NAMALWA (cell line): ENCODE measurements at places on chromosomes 1 and 21.
A peak's percentile ranks its signal among the peaks of the same experiment; 100 is the strongest.

- DNase-seq: no peak
Observed at GRCh38 chr1:41690331-41690730, 205.8 kb upstream of the EDN2 start.

DNA sequence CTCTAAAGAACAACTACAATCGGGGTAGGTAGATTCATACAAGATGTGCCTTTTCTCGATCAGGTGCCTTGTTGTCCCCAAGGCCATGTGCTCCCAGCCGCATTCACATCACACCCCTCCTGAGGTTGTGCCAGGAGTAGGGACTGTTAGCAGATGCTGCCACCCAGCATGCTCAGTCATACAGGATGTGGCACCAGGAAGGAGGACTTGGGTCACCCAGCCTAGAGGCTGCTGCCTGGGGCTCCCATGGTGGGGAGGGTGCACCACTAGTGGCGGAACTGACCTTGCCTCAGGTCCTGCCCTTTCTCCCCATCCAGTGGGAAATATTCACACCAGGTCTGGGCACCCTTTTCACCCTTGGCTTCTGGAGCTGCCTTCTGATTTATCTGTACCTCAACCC, 8.3 kb downstream of the TEX35 start:
- no peak for DNase-seq

DNA sequence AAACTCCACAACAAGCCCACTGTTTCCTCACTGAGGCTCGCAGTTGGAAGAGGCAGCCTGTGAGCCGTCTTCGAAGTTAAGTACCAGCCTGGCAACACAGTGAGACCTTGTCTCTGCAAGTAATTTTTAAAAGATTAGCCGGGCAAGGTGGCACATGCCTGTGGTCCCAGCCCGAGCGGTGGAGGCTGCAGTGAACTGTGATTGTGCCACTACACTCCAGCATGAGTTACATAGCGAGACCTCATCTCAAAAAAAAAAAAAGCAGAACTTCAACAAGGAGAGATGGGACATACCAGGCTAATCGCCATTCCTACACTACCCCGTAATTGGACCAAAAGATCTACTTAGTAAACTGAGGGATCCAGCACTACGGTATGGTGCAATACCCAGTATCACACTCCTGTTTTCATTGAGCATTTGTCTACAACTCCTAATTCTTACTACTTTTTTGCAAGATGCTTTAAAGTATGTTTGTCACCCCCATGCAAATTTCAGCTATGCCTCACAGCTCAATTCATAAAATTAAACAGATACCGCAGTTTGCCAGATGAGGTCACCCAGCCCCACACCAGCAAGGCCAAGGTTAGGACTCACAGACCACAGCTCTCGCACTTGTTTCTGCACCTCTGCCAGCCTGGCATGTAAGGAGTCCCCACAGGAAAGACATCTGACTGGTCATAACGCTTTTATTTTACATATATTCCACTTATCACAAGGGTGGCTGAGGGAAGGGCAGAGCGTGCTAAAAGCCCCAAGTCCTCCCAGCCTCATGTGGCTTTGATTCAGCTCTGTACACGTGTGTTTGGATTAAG, 21.0 kb downstream of the SDE2 start:
- DNase-seq: peak; percentile 85

GRCh38 chr1:200846398-200846797, 26.4 kb upstream of the GPR25 start:
- DNase-seq: no peak

DNA sequence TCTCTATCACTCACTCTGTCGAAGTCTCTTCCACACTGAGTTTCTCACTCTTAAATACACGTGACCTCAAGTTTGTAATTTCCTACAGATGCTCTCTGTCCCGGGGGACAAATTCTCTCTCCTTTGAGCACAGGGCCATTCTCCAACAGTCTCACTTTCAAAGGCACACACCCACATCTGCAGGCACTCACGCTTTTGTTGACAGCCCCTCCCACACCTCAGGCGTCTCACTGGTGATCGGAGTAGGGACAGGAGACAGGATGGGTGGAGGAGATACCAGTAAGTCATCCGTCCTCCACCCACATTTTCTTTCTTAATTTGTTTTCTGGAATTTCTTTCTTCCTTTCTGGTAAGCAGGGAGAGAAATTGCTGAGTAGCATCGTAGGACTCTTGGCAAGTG, 40.6 kb upstream of the GREM2 start:
- no peak for DNase-seq

- DNase-seq: no peak
Observed at GRCh38 chr1:33146003-33146402, 35.8 kb downstream of the TRIM62 start.

GRCh38 chr1:112985123-112985522, 29.1 kb upstream of the SLC16A1 start:
- no peak for DNase-seq
